NCI-H460 (cell line): ENCODE measurements at places on chromosomes 12 and 14.

DNA sequence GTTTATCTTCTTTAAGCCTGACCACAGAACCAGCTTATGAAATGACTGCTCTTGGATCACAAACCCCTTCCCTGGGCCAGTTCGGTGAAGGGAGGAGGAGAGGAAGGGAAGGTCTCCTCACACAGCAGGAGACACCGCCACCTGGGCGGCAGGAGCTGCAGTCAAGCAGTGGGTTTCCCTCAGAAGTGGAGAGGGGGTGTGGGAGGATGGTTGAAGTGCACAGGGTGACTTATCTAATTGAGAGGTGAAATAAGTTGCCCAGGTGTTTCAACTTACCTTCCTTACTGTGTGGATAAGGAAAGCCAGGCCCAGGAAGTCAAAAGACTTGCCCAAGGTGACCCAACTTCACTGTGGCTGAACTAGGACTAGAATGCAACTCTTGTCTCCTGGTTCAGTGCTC lies 106.8 kb downstream of the EGLN3 start:
- DNase-seq = no peak

DNA sequence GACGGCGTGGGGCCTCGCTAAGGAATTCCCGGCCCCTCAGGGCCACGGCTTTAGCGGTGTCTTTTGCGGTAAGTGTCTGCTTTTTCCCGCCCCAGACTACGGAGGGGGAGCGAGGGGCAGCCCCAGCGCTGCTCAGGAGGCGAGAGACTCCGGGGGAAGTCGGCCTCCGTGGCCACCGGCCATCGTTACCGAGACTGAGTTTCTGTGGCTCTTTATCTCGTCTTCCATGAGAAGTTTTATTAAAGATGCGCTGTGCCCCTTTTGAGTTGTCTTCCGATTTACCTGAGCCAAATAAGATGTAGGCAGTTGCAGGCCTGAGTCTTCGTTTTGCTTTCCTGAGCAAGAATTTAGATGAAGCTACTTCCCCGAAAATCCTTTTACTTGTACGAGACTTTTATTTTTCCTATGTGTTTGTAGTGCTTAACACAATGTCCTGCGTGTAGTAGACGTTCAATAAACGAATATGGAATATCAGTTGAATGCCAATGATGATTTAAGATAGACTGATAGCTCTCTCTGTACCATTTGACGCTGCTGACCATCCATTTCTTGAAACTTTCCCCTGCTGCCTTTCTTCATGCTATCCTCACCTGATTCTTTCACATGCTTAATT lies 462 bp downstream of the SRP54 start:
- no peak for DNase-seq

GRCh38 chr14:51823706-51824105 lies 36.7 kb upstream of the GNG2 start:
- DNase-seq = no peak

- DNase-seq = no peak
These were observed at the start of gene C3AR1 for GRCh38 chr12:8065991-8066594. TSS of gene C3AR1 (minus strand) at chr12:8066359. CDS start at chr12:8060185, 6,174 bp downstream.

- DNase-seq = no peak
These were observed 404.7 kb upstream of the SEL1L start for GRCh38 chr14:81938341-81938740.

GRCh38 chr14:51719955-51720354 lies 68.2 kb downstream of the FRMD6 start:
- DNase-seq = no peak

DNA sequence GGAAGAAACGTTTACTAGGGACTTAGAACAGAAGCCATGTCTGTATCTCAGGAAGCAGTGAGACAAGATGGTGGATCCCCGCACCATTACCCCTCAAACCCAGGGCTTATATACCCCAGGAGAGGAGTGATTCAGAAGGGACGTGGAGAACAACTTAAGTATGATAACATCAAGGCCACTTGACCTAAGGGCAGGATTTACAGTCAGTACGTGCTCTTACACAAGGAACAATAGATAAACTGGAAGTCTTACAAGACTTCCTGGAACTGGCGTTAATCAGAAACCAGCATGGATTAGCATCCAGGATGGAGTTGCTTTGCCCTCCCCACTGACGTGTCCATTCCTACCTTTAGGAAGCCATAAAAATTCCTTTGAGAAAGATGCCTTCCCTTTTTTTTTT lies 8.6 kb upstream of the ETFBKMT start:
- DNase-seq = no peak

GRCh38 chr12:47770086-47770726 lies 2.8 kb upstream of the SLC48A1 start:
- DNase-seq = no peak

- no peak for DNase-seq
These were observed 102.6 kb downstream of the TSPAN9 start for GRCh38 chr12:3179731-3180130.

DNA sequence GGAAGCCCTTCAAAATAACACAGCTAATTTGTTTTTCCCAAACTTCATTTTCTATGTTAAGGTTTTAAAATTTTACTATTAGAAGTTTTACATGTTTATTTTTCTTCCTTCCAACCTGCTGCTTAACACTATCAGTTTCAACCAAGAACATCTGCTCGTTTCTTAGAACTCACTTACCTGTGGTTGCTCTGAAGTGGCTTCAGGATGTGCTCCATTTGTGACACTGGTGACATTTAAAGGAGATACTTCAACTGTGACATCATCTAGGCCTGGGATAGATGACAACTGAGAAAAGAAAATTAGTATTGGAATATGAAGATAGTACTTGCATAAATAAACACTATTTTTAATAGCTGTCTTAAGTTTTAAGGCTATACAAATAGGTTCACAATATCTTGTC lies 17.9 kb downstream of the WASHC3 start:
- no peak for DNase-seq

GRCh38 chr14:96088481-96088880 lies 49.3 kb downstream of the C14orf132 start:
- DNase-seq = no peak

- peak; percentile 65 for DNase-seq
These were observed at the start of gene TNFRSF1A for GRCh38 chr12:6341417-6342139. TSS of gene TNFRSF1A (minus strand) at chr12:6342076. CDS start at chr12:6341814, 262 bp downstream.

DNA sequence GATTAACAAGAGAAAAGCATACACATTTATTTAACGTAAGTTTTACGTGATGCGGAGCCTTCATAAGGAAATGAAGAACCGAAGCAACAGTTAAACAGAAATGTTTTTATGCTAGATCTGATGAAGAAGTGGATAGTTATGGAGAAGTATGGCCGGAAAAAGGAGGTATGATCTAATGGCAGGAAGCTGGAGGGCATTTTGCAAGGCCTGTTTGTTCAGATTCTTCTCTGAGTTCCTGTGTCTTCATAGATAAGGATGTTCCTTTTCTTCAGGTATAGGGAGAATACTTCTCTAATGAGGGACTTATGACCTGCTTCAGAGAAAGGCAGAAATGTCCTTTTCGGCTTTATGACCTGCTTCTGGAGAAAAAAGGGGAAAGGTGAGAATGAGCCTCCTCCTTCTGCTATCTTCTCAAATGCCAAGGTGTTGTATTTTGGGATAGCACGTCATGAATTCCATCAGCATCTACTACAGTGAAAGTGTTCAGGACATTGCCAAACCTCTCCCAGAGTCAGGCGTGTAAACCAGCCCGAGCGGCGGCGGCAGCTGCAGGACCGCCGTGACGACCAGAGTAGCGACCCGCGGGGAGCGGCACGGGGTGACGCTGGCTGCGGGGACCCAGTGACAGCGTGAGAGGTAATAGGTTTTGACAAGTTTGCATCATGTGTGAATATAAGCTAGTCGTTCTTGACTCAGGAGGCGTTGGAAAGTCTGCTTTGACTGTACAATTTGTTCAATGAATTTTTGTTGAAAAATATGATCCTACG lies 33.7 kb upstream of the SGPP1 start:
- DNase-seq = no peak

DNA sequence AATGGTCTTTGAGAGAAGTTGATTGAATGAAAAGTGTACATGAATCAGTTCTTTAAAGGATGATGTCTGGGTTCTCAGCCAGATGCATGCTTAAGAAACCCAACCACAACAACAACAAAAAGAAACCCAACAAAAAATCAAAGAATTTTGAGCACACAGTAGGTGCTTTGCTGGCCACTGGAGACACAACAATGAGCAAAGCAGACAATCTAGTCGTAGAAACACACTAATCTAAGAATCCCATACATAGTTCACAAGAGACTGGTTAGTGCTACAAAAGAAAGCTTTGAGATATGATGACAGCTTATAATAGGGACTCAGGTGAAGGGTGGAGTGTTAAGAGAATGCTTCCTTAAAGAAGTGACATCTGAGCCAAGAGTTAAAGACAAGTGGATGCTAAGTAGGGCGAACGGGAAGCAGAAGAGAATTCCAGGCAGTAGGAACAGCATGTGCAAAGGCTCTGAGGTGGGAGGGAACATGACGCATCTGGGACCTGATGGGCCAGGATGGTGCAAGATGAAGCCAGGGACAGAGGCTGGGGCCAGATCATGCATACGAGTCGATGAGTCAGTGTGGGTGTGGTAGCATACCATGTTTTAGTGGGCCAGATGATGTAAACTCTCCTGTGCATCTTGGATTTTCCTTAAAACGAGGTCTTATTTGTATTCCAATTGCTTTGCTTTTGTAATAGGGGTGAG lies 4.6 kb upstream of the HIP1R start:
- peak; percentile 81 for DNase-seq

DNA sequence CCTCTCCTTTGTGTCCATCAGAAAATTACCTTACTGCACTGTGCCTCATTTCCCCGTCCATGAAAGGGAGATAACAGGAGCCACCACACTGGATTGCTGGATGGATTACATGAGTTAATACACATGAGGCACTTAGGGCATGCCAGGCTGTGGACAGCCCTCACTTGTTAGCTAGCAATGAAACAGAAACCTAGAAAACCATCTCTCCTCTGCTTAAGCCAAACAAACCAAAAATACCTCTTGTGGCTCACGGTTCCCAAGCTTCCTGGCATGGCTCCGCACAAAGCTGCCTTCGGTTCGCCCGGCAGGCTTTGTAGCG lies 660 bp upstream of the HCFC2 start:
- no peak for DNase-seq

GRCh38 chr12:132353811-132354210 lies 24.4 kb upstream of the GALNT9 start:
- no peak for DNase-seq

GRCh38 chr12:89469361-89469760 lies 55.2 kb downstream of the GALNT4 start:
- no peak for DNase-seq

- no peak for DNase-seq
These were observed 21.1 kb downstream of the ZFHX2 start for GRCh38 chr14:23530375-23531055.
